Left ventricle myocardium inferior (tissue), 1 donor: ENCODE measurements at places on chromosomes 3 and 15. TPM values are rescaled to one million over a fixed set of nuclear protein-coding genes. Genes with fewer than 3 reads are reported as not detected.

The ADAMTS7 gene
- 24.2 TPM for total RNA-seq

The RETNLB gene
- total RNA-seq = not detected

The SMCO1 gene
- total RNA-seq = 73.0 TPM

The PLOD2 gene
- 21.1 TPM for total RNA-seq

The TGM4 gene
- not detected for total RNA-seq

The KIF23 gene
- total RNA-seq = 0.38 TPM

The PDZRN3 gene
- total RNA-seq = 114 TPM

The KLHL25 gene
- total RNA-seq = 4.0 TPM

The SV2B gene
- 2.8 TPM for total RNA-seq

- no peaks in the 10 kb centered on the region for H3K36me3 ChIP-seq
- no peaks in the 10 kb centered on the region for H3K27me3 ChIP-seq
- no peak overlapping the region for H3K27ac ChIP-seq
These were observed 407.2 kb upstream of the TPRG1 start for GRCh38 chr3:188764609-188765008.

DNA sequence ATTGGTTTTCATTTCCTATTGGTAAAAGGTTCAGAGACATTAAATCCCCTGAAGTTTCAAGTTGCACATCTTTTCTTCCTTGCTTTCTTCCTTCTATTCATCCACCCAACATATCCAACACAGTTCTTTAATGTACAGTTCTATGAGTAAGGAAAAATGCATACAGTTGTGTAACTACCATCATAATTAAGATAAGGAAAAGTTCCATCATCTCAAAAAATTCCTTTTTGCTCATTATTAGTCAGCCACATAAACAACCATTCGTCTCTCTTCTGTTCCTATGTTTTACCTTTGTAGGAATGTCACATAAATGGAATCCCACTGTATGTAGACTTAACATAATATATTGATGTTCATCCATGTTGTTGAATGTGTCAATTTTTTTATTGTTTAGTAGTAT, 211.1 kb upstream of the ADAMTS9 start:
- H3K27me3 ChIP-seq = no peaks in the 10 kb centered on the region
- no peak overlapping the region for H3K4me3 ChIP-seq
- DNase-seq = no peak
- no peak overlapping the region for H3K27ac ChIP-seq
- H3K4me1 ChIP-seq = peaks cover 78% of the 10 kb centered on the region

DNA sequence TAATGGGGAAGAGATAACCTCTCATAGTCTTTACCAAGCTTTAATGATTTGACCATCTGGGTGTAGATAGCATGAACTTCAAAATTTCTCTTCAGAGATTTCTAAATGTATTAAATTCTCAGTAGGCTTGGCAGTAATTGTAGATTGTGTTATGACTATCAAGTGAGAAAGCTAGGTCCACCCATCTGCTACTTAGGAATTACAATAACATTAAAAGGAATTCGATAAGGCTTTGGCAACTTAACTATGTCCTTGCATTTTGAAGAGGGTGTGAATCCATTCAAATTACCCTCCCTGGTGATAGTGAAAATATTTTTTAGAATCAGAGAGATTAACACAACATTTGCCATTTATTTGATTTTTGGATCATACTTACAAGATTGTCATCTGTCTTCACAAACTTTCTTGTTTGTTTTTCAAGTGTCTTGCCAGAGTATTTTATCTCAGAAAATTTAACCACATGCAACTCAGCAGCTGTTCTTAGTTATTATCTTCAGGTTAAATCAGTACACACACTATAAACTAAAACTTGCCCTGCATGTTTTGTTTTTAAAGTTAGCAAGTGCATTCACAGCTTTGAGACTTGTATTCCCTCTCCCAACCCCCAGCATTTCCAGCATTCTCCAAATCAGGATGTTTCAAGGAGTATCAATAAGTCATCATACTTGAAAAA, 69.6 kb upstream of the COL8A1 start:
- no peak for DNase-seq
- H3K4me1 ChIP-seq = no peaks in the 10 kb centered on the region
- H3K27ac ChIP-seq = no peak overlapping the region
- H3K4me3 ChIP-seq = no peak overlapping the region

DNA sequence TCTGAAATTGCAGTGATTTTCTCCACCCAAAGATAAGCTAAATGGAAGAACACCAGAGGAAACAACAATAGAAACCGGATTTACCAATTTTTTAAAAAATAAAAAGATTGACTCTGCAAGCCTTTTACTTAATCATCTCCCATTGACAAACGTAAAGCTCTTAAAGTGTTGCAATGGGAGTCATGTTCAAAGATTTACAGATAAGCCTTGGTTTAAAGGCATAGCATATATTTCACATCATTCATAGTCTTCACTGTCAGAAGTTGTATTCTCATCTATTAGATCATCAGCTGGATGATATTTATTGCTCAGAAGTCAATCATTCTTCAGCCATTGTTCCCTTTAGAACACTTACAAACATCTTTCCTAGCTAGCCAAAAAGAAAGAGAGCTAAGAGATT, 397.6 kb downstream of the GBE1 start:
- H3K27ac ChIP-seq = no peak overlapping the region
- no peak for DNase-seq
- no peaks in the 10 kb centered on the region for H3K36me3 ChIP-seq
- H3K4me1 ChIP-seq = no peaks in the 10 kb centered on the region
- no peak overlapping the region for H3K4me3 ChIP-seq

GRCh38 chr3:194269610-194270145, 81.5 kb downstream of the CPN2 start:
- H3K4me1 ChIP-seq = peaks cover 87% of the 10 kb centered on the region
- peak overlapping the region; percentile 96 for H3K27ac ChIP-seq
- H3K27me3 ChIP-seq = no peaks in the 10 kb centered on the region
- DNase-seq = peak; percentile 91
- H3K4me3 ChIP-seq = peak overlapping the region; percentile 8

DNA sequence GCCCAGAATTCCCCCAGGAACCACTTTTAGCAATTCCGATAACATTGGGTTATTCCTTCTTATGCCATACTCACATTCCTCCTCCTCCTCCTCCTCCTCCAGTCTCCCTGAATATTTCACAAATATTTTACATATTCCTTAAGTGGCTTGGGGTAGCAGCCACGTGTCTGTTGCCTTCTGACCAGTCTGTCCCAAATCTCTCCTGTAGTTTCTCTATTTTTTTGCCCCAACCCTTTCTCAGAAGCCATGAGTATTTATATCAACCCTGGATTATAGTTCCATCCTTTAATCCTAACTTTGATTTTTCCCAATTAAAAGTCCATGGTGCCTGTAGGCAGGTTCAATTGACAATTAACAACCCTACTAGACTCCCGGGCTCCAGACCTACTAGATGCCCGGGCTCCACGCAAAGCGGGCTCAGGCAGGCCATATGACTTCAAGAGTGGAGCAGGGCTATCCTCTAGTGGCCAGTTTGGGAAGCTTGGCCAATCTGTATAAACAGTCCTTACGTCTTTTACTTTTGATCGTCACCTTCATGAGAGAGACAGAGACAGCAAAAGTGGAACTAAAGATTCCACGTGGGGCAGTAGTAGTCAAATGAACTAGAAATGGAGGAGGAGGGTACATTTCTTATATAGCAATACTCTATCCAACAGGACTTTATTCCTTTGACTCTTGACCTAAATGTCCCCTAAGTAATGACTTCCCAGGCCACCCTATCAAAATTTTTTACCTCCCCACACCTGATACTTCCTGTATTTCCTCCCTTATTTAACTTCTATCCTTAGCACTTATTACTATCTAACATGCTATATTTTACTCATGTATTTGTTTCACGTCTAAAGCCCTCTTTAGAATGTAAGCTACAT, 69.7 kb downstream of the USF3 start:
- H3K4me1 ChIP-seq = peaks cover 8% of the 10 kb centered on the region
- peak; percentile 42 for DNase-seq
- H3K27ac ChIP-seq = no peak overlapping the region

DNA sequence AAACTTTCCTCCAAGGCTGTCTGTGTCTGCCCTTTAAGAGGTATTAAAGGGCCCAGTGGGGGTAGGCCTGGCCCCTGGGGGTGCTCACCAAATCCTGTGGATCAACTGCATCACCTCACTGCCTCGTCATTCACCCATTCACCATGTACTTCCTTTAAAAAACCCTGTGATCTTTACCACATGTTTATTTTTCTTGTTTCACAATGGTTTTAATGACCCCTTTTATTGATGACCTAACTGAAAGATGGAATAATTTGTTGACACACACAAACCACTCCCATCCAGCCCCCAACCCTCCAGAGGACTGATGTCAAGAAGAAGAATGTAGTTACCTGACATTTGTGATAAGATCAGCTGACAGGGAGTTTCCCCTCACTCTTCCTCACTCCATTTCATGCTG, 40.8 kb downstream of the KCNAB1 start:
- H3K27me3 ChIP-seq = no peaks in the 10 kb centered on the region
- H3K4me3 ChIP-seq = no peak overlapping the region
- no peak overlapping the region for H3K27ac ChIP-seq

GRCh38 chr3:169999433-169999832, 32.8 kb downstream of the SEC62 start:
- peaks cover 26% of the 10 kb centered on the region for H3K4me1 ChIP-seq
- no peak for DNase-seq
- peaks cover 21% of the 10 kb centered on the region for H3K36me3 ChIP-seq
- H3K27me3 ChIP-seq = no peaks in the 10 kb centered on the region
- no peak overlapping the region for H3K4me3 ChIP-seq

DNA sequence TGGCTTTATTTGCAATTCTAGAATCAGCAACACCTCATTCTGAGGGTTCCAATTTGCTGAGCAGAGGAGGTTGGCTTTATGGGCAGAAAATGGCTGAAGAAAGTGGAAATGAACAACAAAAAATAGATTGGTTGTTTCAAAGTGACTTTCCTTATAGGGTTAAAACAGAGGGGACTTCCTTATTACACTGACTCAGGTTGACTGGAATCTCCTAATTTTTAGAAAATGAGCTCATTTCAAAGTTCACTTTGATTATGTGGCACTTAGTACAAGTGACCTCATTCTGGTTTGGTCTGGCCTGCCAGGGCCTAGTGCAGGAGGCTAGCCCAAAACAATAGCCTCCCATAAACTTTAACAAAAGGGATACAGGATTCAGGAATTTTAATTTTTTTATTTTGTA, 41.4 kb downstream of the NFKBIZ start:
- no peak overlapping the region for H3K4me3 ChIP-seq
- H3K27me3 ChIP-seq = no peaks in the 10 kb centered on the region
- H3K36me3 ChIP-seq = no peaks in the 10 kb centered on the region
- no peak overlapping the region for H3K27ac ChIP-seq
- H3K4me1 ChIP-seq = no peaks in the 10 kb centered on the region
- no peak for DNase-seq

DNA sequence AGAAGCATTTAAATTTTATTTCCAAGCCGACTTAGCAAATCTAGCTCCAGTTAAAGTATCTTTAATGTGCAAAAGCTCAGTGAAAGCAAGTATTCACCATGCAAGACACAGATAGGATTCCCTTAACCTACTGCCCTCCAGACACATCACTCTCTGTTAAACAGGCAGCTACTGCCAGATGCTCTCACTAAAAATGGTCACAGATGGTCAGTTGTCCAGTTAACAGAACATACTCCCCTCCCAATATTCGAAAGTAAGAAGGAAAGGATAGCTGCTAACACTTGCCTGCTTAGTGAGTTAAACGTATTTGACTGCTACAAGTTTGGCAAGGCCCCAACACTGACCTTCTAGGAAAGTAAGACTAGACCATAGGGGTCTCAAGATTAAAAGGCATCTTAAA, 73.7 kb downstream of the PRTG start:
- H3K27me3 ChIP-seq = no peaks in the 10 kb centered on the region
- no peak overlapping the region for H3K4me3 ChIP-seq
- no peak for DNase-seq

DNA sequence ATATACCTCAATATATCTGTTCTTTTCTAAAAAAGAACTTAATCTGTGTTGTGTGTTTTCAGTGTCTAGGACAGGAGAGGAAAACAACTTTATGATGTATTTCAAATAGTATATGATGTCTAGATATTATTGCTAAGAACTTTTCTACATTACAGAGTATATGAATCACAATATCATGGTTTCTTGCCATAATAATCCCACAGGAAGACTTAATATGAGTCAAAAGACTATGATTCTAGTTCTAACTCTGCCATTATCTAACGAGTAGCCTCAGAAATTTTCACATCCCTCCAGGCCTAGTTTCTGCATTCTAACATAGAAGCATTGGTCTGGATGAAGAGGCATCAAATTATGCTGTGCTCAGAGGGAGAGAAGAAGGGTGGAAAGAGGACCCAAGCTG, 107.7 kb upstream of the SPRED1 start:
- H3K27ac ChIP-seq = no peak overlapping the region
- H3K4me1 ChIP-seq = no peaks in the 10 kb centered on the region
- DNase-seq = no peak
- H3K4me3 ChIP-seq = no peak overlapping the region
- no peaks in the 10 kb centered on the region for H3K36me3 ChIP-seq
- no peaks in the 10 kb centered on the region for H3K27me3 ChIP-seq

DNA sequence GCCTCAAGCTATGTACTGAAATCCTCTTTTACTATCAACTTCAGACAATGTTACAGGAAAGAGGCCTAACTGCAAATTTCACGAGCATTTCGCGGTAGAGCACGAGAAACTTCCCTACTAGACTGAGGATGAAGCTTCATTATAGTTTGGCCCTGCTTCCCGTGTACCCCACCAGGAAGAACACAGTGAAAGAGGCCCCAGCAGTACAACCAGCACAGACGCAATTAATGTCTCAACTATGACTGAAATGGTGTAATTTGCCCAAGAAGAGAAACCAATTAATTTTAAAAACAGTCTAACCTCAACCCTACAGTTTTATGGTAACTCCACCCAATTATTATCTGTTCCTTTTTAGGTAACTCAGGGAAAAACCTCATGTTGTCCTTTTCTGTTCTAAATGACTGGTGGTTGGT, 12.1 kb downstream of the CHSY1 start:
- H3K36me3 ChIP-seq = peaks cover 12% of the 10 kb centered on the region
- no peak for DNase-seq
- peaks cover 73% of the 10 kb centered on the region for H3K4me1 ChIP-seq
- H3K27ac ChIP-seq = peak overlapping the region; percentile 45
- H3K27me3 ChIP-seq = no peaks in the 10 kb centered on the region

DNA sequence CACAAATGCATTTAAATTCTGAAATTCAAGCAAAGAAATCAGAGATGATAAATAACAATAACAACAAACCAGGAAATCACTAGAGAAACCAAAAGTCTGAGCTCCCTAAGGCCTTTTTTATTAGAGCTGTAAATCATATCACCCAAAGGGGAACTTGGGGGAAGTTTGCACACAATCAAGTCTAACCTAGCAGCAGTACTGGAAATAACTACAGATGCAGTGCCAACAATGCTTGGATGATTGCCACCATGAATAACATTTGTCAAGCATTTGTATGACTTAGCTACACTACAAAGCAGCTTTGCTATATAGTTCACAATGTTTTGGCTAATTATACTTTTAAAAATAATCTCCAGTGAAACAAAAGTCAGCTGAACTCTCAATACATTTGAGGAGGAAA, 27.8 kb downstream of the SHQ1 start:
- H3K4me1 ChIP-seq = peaks cover 47% of the 10 kb centered on the region
- no peaks in the 10 kb centered on the region for H3K27me3 ChIP-seq
- DNase-seq = no peak

DNA sequence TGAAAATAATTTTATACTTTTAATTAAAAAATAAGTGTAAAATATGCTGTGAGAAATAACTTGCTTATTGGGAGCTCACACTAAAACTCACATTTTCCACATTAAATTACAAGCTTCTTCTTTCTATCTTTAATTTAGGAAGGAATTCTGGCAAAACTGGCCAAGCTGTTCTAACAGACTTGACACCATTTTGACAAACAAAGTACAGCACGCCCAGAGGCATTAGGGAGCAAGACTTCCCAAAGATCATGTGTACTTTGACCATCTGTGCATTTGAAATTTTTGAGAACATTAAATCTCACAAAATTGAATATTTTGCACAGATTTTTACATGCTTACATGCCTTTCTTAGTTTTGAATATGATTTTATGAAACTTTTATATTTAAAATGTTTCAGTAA, 1288.4 kb upstream of the CADM2 start:
- no peak for DNase-seq
- no peaks in the 10 kb centered on the region for H3K4me1 ChIP-seq
- H3K27ac ChIP-seq = no peak overlapping the region
- no peaks in the 10 kb centered on the region for H3K36me3 ChIP-seq
